ENCODE measurements at places on chromosomes 4 and X.
A peak's percentile ranks its signal among the peaks of the same experiment; 100 is the strongest.

GRCh38 chr4:173482330-173482931 lies 47.6 kb downstream of the HAND2 start:
- no peak for DNase-seq

GRCh38 chr4:6023731-6024130 lies 5.5 kb upstream of the C4orf50 start:
- no peak for DNase-seq

- peak; percentile 79 for DNase-seq
These were observed 2.5 kb downstream of the NYX start for GRCh38 chrX:41449615-41450014.

DNA sequence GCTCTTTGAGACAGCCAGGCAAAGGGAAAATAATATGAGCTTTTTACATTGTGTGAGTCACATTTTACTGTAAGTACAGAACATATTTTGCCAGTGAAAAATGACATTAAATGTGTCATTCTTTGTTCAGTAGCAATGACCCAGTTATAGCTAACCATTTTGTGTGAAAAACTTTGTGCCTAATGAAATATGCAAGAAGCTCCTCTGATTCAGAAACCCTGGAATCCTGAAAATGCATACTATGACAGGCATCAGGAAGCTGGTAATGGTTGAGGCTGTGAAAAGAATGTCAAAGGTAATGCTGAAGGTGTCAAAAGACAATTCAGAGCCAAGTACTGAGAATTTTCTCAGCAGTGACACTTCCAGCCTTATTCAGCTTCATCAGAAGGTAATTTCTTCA lies 549.5 kb upstream of the SMIM31 start:
- DNase-seq = peak; percentile 12

GRCh38 chrX:34404386-34405070 lies 252.6 kb downstream of the TMEM47 start:
- no peak for DNase-seq

GRCh38 chr4:120753854-120754253 lies 168.7 kb downstream of the PRDM5 start:
- DNase-seq = no peak
